ENCODE measurements at places on chromosomes 7 and 10.

DNA sequence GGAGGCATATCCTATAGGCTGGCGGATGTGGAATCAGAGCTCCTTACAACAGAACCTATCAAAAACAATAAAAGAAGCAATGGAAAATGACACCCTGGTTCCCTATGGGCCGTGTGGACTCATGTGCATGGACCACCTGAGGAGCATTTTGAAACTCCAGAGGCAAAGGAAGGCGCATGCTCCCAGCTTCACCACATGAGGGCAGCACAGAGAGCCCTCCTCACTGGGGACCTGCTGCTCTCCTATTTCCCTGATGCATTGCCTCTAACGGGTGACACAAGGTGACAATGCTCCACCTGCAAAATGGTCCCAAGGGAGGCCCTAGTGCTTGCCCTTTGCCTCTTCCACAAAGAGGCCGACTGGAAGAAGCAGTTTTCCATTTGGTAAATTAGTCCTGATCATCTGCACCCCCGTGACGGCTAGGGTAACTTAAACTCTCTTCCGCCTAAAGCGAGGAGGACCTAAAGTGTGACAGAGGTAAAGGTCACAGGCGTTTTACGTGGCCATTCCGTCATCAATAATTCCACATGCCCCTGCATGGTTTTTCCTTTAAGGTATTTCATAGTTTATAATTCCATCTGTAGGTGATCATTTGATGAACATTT is 67.7 kb downstream of the GPAM start:
- H3K4me1 ChIP-seq: no peaks in the 10 kb centered on the region
- H3K4me3 ChIP-seq: no peak overlapping the region
- no peak for DNase-seq
- no peaks in the 10 kb centered on the region for H3K27me3 ChIP-seq

GRCh38 chr7:116543664-116544063 is 18.8 kb downstream of the CAV1 start:
- no peak overlapping the region for H3K27ac ChIP-seq
- no peaks in the 10 kb centered on the region for H3K27me3 ChIP-seq
- H3K4me3 ChIP-seq: no peak overlapping the region
- no peaks in the 10 kb centered on the region for H3K36me3 ChIP-seq
- DNase-seq: no peak

GRCh38 chr10:70437721-70438120 is 3.8 kb downstream of the NODAL start:
- H3K4me1 ChIP-seq: peaks cover 4% of the 10 kb centered on the region
- no peak for DNase-seq
- no peaks in the 10 kb centered on the region for H3K36me3 ChIP-seq
- H3K27ac ChIP-seq: no peak overlapping the region
- peaks cover 35% of the 10 kb centered on the region for H3K27me3 ChIP-seq

DNA sequence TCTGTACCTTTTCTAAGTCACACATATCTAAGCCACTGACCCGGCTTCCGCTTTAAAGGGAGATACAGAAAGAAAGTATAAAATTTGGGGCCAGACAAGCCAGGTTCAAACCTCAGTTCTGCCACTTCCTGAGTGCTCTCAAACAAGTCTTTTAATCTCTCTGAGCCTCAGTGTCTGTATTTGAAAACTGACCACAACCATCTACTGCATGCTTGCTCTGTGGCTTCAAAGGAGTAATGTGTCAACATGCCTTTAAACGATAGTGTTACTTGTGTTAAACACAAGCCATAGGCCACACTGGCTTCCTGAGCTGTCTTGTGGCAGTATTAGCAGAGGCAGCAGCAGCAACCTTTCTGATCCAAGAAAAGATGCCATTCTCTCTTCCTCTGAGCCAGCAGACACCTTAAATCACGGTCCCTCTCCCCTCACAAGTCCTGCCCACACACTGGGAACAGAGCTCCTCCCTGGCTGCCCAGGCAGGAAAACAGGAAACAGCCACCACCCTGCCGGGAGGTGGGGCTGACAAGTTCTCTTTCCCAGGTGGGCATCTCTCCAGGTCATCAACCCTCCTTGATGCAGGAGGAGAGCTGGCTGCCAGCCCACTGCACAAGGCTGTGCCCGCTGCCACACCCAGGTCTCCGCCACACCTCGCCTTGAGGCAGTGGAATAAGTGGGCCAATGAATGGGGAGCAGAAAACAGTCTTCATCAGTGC is 10.7 kb downstream of the HIP1 start:
- DNase-seq: no peak
- no peaks in the 10 kb centered on the region for H3K36me3 ChIP-seq
- no peaks in the 10 kb centered on the region for H3K4me1 ChIP-seq
- H3K27me3 ChIP-seq: no peaks in the 10 kb centered on the region
- H3K4me3 ChIP-seq: no peak overlapping the region
- H3K27ac ChIP-seq: no peak overlapping the region

GRCh38 chr10:100364735-100365391 is 17.8 kb downstream of the SCD start:
- H3K36me3 ChIP-seq: peaks cover 40% of the 10 kb centered on the region
- H3K4me1 ChIP-seq: peaks cover 2% of the 10 kb centered on the region
- no peak overlapping the region for H3K27ac ChIP-seq
- DNase-seq: no peak
- no peaks in the 10 kb centered on the region for H3K27me3 ChIP-seq

All from thymus (tissue), 14 donors.